ENCODE measurements at places on chromosomes 11 and 22. TPM values are rescaled to one million over a fixed set of nuclear protein-coding genes. Genes with fewer than 3 reads are reported as not detected.
A peak's percentile ranks its signal among the peaks of the same experiment; 100 is the strongest.

DNA sequence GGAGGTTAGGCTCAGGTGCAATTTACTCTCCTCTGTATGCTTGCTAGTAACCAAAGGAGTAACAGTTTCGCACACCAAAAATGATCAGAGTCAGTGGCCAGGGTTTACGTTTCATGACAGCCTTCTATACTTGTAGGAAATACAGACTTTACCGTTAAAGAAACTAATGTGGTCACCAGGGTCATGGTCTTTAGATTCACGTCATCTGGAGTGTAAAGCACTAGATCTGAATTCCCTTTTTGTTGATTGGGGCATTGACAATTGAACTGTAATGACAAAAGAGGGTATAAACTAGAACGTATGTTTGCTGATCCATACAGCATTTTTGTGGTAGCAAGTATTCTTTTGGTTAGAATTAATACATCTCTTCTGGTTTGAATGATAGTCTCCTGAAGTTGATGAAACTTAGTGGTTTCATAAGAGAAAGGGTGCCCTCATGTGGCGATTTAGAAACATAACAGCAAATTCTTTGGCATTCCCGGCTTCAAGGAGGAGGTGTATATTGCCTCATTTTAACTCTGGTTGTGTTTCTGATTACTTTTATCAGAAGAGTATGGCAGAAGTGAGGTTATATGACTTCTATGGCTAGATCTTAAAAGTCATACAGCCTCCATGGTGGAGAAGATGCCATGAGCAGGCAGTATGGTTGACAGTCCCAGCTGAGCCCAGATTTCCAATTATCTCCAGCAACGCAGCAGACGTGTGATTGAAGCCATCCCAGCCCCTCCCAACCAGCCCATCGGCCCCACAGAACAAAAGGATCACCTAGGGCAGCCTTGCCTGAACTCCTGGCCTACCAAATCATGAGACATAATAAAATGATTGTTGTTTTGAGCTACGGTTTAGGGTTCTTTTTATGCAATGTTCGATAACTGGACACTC, 35.1 kb downstream of the MMP7 start:
- peaks cover 35% of the 10 kb centered on the region for H3K4me1 ChIP-seq
- peak overlapping the region; percentile 38 for H3K4me3 ChIP-seq
- H3K36me3 ChIP-seq = no peaks in the 10 kb centered on the region
- H3K27me3 ChIP-seq = no peaks in the 10 kb centered on the region
- H3K27ac ChIP-seq = no peak overlapping the region

GRCh38 chr22:33573479-33573878, 346.8 kb downstream of the LARGE1 start:
- no peaks in the 10 kb centered on the region for H3K36me3 ChIP-seq
- H3K4me3 ChIP-seq = no peak overlapping the region
- no peak for DNase-seq
- H3K27ac ChIP-seq = no peak overlapping the region
- H3K27me3 ChIP-seq = no peaks in the 10 kb centered on the region

- H3K4me3 ChIP-seq = no peak overlapping the region
- DNase-seq = no peak
- H3K4me1 ChIP-seq = no peaks in the 10 kb centered on the region
- H3K27me3 ChIP-seq = no peaks in the 10 kb centered on the region
Observed at GRCh38 chr11:23179609-23180008, 319.3 kb upstream of the CCDC179 start.

DNA sequence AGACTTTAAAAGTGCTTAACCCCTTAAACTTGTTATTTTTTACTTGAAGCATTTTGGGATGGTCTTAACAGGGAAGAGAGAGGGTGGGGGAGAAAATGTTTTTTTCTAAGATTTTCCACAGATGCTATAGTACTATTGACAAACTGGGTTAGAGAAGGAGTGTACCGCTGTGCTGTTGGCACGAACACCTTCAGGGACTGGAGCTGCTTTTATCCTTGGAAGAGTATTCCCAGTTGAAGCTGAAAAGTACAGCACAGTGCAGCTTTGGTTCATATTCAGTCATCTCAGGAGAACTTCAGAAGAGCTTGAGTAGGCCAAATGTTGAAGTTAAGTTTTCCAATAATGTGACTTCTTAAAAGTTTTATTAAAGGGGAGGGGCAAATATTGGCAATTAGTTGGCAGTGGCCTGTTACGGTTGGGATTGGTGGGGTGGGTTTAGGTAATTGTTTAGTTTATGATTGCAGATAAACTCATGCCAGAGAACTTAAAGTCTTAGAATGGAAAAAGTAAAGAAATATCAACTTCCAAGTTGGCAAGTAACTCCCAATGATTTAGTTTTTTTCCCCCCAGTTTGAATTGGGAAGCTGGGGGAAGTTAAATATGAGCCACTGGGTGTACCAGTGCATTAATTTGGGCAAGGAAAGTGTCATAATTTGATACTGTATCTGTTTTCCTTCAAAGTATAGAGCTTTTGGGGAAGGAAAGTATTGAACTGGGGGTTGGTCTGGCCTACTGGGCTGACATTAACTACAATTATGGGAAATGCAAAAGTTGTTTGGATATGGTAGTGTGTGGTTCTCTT, 2.8 kb downstream of the MALAT1 start:
- H3K36me3 ChIP-seq = peaks cover 64% of the 10 kb centered on the region
- H3K27me3 ChIP-seq = no peaks in the 10 kb centered on the region
- peak overlapping the region; percentile 98 for H3K27ac ChIP-seq
- peaks cover 48% of the 10 kb centered on the region for H3K4me1 ChIP-seq

GRCh38 chr11:96341211-96342013, 1.6 kb downstream of the MAML2 start:
- peaks cover 20% of the 10 kb centered on the region for H3K4me1 ChIP-seq
- DNase-seq = no peak
- no peaks in the 10 kb centered on the region for H3K36me3 ChIP-seq
- no peaks in the 10 kb centered on the region for H3K27me3 ChIP-seq

- H3K4me3 ChIP-seq = no peak overlapping the region
- H3K27ac ChIP-seq = no peak overlapping the region
- DNase-seq = no peak
- no peaks in the 10 kb centered on the region for H3K4me1 ChIP-seq
- no peaks in the 10 kb centered on the region for H3K27me3 ChIP-seq
- H3K36me3 ChIP-seq = no peaks in the 10 kb centered on the region
Observed at GRCh38 chr22:23038334-23038642, 32.0 kb upstream of the GNAZ start.

DNA sequence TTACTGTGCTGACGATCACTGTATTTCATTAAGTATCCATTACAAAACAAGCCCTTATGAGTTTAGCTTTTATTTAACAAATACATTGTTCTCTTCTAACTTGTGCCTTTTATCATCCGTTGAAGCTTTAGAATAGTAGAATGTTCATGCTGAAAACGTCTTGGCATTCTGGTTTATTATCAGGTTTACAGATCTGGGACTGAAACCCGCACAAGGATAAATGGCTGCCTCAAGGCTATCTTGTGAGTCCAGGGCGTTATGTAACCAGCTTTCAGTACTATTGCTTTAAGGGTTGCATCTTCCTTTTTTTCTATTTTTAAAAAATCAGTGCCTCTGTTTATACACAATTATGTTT, 66.6 kb upstream of the PRODH start:
- no peak for DNase-seq
- H3K27me3 ChIP-seq = peaks cover 9% of the 10 kb centered on the region
- H3K4me1 ChIP-seq = no peaks in the 10 kb centered on the region
- H3K4me3 ChIP-seq = no peak overlapping the region

- DNase-seq = no peak
- no peak overlapping the region for H3K27ac ChIP-seq
- H3K27me3 ChIP-seq = peaks cover 15% of the 10 kb centered on the region
- no peaks in the 10 kb centered on the region for H3K36me3 ChIP-seq
Observed at GRCh38 chr11:20596205-20597153, 2.9 kb upstream of the SLC6A5 start.

DNA sequence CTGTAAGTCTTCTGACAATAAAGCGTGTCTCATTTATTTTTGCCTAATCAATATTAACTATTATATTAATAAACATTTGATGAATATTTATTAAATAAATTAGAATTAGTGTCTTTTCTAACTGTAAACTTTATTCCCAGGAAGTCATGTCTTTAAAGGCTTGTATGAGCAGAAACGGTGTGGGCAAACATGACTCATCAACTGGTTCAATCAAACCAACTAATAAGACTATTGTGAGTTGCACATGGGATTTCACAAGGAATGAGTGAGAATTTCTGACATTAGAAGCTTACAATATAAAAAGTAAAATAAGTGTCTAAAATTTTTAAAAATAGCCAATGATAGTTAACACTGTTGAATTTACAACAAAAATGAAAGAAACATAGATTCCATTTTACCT, 259.2 kb upstream of the CTSC start:
- H3K27ac ChIP-seq = no peak overlapping the region
- H3K27me3 ChIP-seq = no peaks in the 10 kb centered on the region
- H3K36me3 ChIP-seq = no peaks in the 10 kb centered on the region
- no peak overlapping the region for H3K4me3 ChIP-seq
- no peak for DNase-seq
- H3K4me1 ChIP-seq = no peaks in the 10 kb centered on the region

- no peaks in the 10 kb centered on the region for H3K36me3 ChIP-seq
- no peak overlapping the region for H3K27ac ChIP-seq
- no peak overlapping the region for H3K4me3 ChIP-seq
- H3K27me3 ChIP-seq = no peaks in the 10 kb centered on the region
- DNase-seq = no peak
- H3K4me1 ChIP-seq = peaks cover 14% of the 10 kb centered on the region
Observed at GRCh38 chr11:117931971-117932370, 2.8 kb upstream of the TMPRSS13 start.

INSC gene
- 0.17 TPM for total RNA-seq

CLTCL1 gene
- 7.1 TPM for total RNA-seq

OR1S2 gene
- not detected for total RNA-seq

DDI1 gene
- total RNA-seq = not detected

DUSP18 gene
- 9.7 TPM for total RNA-seq

CHRNA10 gene
- 3.0 TPM for total RNA-seq
